Muscle of leg (tissue), 16 donors: ENCODE measurements at places on chromosomes 11 and 22. TPM values are rescaled to one million over a fixed set of nuclear protein-coding genes. Genes with fewer than 3 reads are reported as not detected.
A peak's percentile ranks its signal among the peaks of the same experiment; 100 is the strongest.

DNA sequence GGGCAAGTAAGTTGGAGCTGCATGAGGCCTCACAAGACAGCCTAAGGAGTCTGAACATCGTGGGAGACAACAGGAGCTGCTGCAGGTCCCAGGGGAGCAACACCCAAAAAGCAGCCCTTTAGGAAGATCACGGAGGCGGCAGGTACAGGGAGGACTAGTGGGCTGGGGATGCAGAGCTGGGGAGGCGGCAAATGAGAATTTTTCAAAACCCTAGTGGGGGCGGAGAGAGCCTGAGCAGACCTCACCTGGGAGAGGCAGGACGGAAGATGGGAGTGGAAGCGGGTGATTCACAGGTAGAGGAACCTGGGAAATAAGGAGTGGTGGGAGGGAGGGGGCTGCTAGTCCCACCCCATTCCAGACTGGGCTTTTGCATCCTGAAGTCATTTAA, 42.1 kb downstream of the DKK3 start:
- no peak for DNase-seq

DNA sequence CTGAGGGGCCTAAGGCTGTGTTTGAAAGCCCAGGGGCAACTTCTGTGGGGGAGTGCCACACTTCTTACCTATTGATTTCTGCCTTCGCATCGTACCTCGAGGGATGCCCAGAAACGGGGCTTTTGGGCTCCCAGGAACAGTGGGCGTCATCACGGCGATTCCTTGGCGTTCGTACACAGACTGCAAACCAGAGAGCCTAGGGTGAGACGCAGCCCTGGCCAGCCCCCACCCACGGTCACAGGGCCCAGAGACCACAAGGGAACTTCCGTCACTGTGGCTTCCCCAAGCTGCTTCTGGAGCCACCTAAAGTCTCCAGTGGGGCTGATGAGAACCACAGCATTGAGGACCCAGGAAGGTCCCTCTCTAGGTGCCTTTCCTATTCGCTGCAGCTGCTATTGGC, 91.9 kb downstream of the CTTN start:
- DNase-seq, result no peak

GRCh38 chr22:39960791-39961746, 872 bp downstream of the TMA7B start:
- peak; percentile 34 for DNase-seq

DNA sequence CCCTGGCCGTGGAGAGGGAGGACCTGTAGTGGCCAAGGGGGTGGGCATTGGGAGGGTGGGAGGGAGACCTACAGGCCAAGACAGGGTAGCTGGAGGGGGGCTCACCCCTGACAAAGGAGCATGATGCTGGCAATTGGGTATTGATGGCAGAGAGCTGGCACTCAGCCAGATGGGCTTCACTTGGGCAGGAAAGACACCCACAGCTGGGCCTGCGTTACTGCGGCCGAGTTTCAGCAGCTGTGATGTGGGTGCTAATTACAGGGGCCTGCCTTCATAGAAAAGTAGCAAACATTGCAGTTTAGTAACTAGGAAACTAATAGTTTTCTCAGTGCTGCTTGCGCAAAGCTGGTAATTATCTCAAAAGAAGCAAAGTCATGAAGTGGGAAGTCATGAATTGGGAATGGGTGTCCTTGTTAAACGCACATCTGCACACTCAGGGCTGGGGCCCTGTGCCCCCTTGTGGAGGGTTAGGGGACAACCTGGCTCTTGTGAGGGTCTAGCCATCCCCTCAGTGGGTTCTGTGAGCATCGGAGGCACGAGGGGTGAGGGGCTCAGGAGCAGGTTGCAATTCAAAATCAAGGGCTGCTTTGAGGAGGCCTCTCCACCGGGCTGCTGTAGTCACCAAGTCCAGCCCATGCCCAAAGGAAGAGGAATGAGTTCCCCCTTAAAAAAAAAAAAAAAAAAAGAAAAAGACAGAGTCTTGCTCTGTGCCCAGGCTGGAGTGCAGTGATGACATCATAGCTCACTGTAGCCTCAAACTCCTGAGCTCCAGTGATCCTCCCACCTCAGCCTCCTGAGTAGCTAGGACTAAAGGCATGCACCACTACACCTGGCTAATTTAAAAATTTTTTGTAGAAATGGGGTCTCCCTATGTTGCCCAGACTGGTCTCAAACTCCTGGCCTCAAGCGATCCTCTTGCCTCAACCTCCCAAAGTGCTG, 24.4 kb upstream of the TXNRD2 start:
- peak; percentile 73 for DNase-seq

DNA sequence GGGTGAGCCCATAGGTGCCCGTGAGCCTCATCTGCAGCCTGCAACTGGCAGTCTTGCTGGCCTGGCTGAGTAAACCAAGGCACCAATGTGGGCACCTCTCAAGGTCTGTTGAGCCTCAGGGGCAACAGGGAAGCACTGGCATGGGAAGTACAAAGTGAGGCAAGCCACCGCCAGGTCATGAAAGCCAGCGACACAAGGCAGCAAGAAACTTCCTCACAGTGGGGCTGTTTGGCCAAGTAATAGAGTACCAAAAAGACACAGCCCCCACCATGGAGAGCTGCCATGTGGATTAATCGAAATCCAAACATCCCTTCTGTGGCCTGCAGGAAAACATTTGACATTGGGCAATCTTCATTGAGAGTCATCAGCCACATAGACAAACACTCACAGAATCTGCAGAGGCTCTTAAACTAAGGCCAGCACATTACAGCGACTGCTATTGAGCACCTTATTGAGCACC, 43.6 kb upstream of the FIBIN start:
- DNase-seq, result no peak

DNA sequence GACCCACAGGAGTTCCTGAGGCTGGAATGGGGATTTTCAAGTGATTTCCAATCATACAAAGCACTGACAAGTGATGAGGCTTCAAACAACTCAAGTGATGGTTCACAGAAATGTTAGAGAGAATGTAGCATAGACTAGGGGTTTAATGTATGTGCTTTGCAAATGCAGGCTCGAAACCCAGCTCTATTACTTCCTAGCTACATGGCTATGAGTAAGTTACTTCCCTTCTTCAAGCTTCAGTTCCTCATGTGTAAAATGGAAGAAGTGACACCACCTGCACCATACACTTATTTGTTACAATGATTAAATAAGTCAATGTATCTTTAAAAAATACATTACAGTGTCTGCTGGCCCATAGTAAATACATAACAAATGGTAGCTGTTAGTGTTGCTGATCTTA, 139.8 kb downstream of the CCDC81 start:
- DNase-seq, result no peak

DNA sequence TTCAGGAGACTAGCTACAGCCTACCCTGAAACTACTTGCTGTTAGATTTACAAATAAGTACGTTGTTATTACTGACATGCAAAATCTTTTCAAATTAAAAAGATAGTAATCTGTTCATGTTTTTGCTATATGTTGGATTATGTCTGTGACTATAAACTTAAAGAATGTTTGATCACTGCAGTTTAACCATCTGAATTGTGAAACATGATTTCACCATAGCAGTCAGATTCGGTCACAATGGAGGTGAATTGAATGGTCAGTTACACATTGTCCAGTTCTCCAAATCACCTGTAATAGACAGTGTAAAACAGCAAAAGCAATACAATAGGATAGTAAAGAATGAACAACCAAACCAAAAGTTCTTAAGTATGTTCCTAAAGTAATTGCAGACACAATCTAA, 43.3 kb downstream of the CCDC83 start:
- DNase-seq, result no peak

DNA sequence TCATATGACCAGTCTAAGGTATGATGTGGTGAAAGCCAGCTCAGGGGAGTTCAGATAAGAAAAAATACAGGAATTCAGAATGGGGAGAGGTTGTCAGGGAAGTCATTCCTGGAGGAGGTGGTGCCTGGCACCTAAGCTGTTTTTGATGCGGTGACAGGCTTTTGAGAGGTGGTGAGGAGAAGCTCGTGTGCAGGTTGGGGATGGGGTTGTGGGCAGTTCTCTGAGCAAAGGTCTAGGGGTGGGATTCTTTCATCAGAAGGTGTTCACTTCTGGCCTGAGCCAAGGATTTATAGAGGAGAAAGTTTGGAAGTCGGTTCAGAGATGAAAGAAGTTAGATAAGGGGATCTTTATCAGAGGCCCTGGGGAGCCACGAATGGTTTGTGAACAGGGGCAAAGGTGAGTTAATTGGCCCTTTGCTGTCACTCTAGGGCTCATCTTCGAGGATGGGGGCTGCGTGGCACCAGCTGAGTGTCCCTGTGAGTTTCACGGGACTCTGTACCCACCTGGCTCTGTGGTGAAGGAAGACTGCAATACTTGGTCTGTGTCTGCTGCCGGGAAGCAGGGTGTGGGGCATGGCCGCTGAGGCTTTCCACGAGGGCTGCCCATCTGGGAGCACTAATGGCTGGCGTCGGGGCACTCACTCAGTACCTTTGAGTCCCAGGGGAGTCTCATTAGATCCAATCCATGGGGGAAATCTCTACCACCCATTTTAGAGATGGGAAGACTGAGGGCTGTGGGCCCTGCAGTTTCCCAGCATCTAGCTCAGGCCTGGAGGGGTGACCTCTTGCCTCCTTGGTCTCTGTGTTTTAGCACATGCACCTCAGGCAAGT, 13.4 kb downstream of the OTOG start:
- DNase-seq, result no peak

- no peak for DNase-seq
Measured at GRCh38 chr22:27019827-27020226, 362.4 kb downstream of the MIAT start.

DNA sequence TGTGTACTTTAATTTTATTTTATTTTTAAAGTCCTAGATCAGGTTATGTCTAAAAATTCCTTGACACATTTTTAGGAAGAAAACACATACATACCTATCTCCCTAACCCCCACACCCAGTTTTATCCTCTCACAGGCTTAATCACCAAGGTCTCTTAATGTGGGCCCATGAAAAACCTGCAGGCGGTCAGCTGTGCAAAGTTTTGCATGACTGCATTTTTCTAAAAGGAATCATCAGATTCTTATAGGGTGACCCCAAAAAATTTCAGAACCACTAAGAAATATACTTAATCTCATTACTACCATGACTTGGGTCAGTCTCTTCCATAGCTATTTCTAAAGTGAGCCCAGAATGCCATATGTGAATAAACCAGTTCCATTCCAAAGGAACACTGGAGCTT, 19.8 kb downstream of the SAA1 start:
- DNase-seq, result no peak

GRCh38 chr22:50293441-50294318, 13.8 kb downstream of the PLXNB2 start:
- DNase-seq, result peak; percentile 67

DNA sequence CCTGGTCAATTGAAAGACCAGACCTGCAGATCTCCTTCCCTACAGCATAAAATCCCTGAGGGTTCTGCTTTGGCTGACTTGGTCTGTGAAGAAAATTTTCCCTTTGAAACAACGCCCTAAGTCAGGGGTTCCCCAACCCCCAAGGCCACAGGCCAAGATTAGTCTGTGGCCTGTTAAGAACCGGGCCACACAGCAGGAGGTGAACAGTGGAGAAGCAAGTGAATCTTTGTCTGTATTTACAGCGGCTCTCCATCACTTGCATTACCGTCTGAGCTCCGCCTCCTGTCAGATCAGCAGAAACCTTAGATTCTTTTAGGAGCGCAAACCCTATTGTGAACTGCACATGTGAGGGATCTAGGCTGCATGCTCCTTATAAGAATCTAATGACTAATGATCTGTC, 38.2 kb downstream of the CCDC83 start:
- no peak for DNase-seq

DNA sequence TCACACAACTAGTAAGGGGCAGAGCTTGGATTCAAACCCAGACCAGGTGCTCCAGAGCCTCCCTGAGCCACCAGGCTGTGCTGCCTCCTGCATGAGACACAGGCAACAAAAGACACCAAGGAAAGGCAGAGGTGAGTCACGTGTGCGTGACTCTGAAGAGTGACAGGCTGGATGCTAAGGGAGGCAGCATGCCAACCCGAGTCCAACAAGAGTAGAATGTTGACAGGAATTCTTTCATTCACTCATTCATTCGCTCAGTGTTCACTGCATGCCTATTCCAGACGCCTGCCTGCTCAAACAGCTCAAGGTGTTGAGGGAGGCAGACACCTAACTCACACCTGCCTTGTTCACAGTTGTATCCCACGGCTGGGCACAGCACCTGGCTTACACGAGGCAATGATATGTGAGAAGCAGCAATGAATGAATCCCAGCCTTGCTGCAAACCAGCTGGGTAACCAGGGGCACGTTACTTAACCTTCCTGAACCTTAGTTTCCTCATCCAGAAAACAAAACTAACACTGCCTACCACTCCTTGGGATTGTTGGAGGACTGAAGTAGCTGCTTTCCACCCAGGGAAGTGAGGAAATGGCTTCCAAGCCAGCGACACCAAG, 73.8 kb upstream of the ARFGAP3 start:
- no peak for DNase-seq

GRCh38 chr11:80024119-80024518, 583.3 kb upstream of the TENM4 start:
- DNase-seq, result no peak

DNA sequence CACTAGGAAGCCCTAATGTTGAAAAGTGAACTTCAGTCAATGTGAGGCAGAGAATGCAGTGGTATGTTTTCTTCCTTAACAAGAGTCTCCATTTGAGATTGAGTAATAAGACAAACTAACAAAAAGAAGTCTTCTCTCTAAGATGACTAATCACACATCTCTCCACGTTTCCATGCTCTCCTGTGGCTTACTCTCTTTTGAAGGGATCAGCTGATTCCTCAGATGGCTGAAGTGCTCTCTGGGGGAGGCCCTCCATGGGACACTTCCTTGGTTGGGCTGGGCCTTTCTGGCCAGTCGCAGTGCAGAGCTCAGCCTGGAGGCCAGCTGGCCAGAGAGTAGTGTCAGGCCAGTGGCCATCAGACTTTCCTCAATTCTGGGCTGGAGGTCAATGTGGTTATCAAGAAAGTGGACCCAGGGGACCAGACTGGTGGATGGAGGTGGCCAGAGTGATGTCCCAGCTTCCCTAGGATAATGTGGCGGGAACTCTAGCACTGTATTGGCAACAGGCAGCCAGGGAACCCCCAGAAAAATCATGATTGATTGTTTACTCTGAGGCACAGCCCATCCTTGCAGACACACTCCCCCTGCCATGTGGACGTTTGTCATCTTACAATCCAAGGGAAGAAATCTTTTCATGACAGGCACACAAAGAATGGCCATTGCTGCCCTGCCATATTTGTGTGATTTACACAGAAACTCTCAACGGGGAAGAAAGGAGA, 14.5 kb downstream of the CSRP3 start:
- DNase-seq, result no peak

Gene NEFH
- 5.1 TPM for polyA plus RNA-seq

Gene HEPACAM
- polyA plus RNA-seq, result 0.11 TPM

Gene LRFN4
- 26.5 TPM for polyA plus RNA-seq

Gene SCUBE2
- 26.7 TPM for polyA plus RNA-seq

Gene OR8G1
- not detected for polyA plus RNA-seq

Gene TMEM126A
- polyA plus RNA-seq, result 34.1 TPM

Gene RAB38
- polyA plus RNA-seq, result 0.76 TPM

Gene TAGLN
- polyA plus RNA-seq, result 106 TPM

Gene ALX4
- polyA plus RNA-seq, result 1.9 TPM

Gene OR51B6
- polyA plus RNA-seq, result not detected
